ENCODE measurements at places on chromosomes 12 and 14.

- DNase-seq: no peak
Measured at GRCh38 chr14:74579447-74580274, 32.4 kb downstream of the LTBP2 start.

- DNase-seq: no peak
Measured at GRCh38 chr12:65916991-65917695, 92.9 kb downstream of the HMGA2 start.

DNA sequence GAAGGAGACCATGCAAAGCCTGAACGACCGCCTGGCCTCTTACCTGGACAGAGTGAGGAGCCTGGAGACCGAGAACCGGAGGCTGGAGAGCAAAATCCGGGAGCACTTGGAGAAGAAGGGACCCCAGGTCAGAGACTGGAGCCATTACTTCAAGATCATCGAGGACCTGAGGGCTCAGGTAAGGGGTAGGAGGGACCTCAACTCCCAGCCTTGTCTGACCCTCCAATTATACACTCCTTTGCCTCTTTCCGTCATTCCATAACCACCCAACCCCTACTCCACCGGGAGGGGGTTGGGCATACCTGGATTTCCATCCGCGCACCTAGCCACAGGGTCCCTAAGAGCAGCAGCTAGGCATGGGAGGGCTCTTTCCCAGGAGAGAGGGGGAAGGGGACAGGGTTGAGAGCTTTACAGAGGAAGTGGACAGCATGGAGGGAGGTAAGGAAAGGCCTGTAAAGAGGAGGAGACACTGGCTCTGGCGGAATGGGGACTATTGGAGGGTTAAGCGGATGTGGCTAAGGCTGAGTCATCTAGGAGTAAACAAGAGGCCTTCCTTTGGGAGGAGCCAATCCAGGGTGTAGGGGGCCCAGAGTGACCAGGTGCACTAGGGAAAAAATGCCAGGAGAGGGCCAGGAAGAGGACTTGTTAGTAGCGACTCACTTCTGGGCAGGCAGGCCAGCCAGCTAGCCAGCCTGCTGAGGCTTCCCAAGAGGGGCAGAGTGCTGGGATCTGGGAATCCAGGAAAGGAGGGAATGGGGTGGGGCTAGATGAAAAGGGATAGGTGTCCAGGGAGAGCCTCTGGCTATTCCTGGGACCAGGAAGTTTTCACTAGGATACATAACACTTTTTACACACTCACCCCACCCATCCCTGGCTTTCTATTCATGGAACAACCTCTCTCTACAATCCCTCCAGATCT is 754 bp downstream of the KRT18 start:
- no peak for DNase-seq

DNA sequence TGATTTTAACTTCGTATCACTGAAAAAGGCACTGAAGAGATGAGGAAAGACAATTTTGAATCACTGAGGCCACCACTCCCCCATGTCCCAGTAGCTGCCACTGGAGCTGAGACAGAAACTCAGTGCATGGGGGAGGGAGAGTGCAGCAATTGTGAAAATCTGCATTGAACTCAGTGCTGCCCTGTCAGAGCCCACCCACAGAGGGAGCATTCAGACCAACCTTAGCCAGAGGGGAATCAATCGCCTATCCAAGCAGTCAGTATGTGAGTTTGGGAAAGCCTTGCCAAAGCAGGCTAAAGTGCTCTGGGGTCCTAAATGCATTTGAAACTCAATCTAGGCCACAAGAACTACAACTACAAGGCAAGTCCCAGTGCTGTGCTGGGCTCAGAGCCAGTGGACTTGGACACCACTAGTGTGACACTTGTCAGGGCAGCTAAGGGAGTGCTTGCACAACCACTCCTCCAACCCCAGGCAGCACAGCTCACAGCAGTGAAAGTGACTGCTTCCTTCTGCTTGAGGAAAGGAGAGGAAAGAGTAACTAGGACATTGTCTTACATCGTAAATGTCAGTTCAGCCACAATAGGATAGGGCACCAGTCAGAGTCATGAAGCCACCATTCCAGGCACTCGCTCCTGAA is 13.3 kb downstream of the RNASE3 start:
- DNase-seq: no peak

GRCh38 chr14:23887536-23887935 is 66.0 kb upstream of the DHRS4 start:
- DNase-seq: no peak

GRCh38 chr12:53961025-53961761 is 6.5 kb downstream of the HOXC12 start:
- no peak for DNase-seq

GRCh38 chr14:100901391-100902183 is 1.9 kb downstream of the RTL1 start:
- no peak for DNase-seq

DNA sequence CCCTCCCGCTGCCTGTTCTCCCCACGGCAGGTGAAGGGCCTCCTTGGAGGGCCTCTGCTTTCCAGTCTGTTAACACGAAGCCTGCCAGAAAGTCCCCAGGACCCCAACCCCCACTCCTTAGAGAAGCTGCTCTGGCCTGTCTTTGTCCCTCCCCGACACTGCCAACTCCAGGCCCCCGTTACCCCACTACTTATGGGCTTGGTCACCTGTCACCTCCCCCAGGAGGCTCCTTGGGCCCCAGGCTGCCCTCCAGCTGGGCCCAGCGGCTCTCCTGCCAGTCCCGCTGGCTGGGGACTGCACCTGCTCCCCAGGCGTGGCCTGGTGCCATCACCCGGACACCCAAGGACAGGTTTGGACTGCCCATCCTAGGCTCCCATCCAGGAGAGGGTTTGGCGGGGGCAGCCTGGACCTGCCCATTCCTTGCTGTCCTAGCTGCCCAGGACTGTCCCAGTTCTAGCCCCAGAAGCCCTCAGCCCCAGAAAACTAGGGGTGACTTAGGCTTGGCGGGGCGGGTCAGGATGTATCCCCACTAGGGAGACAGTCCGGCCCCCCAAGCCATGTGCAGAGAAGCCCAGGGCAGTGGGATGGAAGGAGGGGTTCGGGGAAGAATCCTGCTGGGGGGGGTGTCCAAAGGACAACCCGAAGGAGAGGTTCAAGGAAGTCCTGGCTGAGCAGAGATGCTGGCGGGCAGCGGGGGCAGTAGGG is 155.7 kb upstream of the C14orf180 start:
- no peak for DNase-seq

GRCh38 chr14:99478128-99478527 is 2.5 kb downstream of the SETD3 start:
- no peak for DNase-seq

- no peak for DNase-seq
Measured at GRCh38 chr14:65637780-65638179, 225.2 kb downstream of the FUT8 start.

- DNase-seq: no peak
Measured at GRCh38 chr12:101859664-101860607, 17.4 kb upstream of the DRAM1 start.

- no peak for DNase-seq
Measured at GRCh38 chr12:123520567-123521474, 12.7 kb downstream of the RILPL1 start.

DNA sequence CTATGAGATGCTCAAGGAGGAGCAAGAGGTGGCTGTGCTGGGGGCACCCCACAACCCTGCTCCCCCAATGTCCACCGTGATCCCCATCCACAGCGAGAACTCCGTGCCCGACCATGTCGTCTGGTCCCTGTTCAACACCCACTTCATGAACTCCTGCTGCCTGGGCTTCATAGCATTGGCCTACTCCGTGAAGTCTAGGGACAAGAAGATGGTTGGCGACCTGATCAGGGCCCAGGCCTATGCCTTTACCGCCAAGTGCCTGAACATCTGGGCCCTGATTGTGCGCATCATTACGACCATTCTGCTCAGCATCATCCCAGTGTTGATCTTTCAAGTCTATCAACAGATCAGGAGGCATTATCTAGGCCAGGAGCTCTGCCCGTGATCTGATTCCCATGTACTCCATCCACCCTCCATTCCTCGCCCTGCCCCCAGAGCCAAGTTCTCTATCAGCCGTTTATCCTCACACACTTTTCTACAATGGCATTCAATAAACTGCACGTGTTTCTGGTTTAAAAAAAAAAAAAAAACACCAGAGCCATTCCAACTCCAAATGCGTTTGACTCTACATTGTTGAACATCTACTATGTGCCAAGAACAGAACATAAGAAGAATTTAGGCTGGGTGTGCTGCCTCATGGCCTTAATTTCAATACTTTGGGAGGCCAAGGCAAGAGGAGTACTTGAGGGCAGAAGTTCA is 17.5 kb downstream of the ATXN2 start:
- no peak for DNase-seq

DNA sequence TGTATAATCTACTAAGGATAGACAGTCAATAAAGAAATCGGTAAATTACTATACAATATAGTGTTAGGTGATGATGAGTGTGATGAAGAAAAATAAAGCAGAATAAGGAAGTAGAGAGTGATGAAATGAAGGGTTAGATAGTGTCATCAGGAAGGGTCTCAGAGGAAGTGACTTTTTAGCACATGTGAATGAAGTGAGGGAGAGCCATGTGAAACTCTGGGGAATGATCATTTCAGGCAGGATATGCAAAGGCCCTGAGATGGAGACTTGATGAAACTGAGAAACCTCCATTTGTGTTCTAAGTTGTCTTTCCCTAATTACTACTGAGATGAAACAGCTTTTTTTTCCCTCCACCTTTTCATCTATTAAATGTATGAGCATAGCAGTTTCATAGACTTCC is 19.4 kb upstream of the GNPTAB start:
- DNase-seq: no peak

- peak; percentile 7 for DNase-seq
Measured at GRCh38 chr12:13362260-13362841, 165.8 kb downstream of the EMP1 start.

DNA sequence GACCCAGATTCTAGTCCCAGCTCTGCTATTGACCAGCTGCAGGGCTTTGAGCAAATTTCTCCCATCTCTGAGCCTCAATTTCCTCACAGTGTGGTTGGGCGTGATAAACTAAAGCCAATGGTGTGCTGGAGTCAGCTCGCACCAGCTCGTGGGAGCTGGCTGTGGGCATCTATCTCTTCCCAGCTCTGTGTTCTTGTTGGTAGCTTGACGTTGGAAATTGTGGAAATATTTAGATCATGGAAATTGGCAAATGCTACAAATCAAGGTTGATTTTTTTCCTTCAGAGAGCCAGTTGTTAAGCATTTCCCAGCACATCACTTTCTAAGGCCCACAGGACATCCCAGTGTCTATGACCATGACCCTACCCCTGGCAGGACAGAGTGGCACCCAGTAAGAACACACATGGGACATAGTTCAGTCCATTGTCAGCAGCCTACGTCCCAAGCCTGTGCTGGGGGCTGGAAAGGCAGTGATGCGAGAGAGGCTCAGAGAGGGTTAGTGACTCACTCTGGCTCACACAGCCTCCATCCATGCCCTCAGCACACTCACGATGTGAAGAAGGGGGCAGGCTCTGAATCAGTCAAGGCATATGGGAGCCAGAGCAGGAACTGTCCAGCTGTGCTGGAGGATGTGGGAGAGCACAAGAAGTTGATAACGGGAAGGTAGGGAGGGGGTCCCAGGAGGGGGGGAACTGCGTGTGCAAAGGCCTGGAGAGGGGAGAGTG is 77.6 kb downstream of the LGMN start:
- DNase-seq: no peak

GRCh38 chr12:114668151-114668885 is 15.7 kb downstream of the TBX3 start:
- no peak for DNase-seq

- DNase-seq: no peak
Measured at GRCh38 chr12:88406905-88407304, 173.4 kb downstream of the KITLG start.

DNA sequence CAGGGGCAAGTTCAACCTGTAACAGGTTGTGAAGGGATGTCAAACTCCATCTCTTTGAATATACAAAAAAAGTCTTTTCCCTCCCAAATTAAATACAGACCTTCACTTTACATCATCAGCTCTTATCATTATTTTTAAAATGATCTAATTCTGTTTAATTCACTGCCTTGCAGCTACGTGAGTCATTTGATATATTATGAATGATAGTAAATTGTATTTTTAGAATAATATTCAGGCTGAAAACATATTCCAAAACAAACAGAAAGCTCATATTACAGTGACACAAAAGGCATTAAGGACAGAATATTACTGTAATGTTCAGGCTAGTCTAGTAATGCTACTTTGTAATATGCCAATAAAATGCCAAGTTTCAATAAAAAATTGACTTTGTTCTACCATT is 53.3 kb downstream of the BCAT1 start:
- no peak for DNase-seq

GRCh38 chr12:77045183-77045582 is 20.2 kb downstream of the E2F7 start:
- DNase-seq: no peak

GRCh38 chr12:26032719-26033241 is 74.3 kb downstream of the RASSF8 start:
- no peak for DNase-seq

- DNase-seq: no peak
Measured at GRCh38 chr14:24145219-24145618, 1.2 kb downstream of the PSME2 start.

- no peak for DNase-seq
Measured at GRCh38 chr12:61220337-61220736, 1039.9 kb upstream of the USP15 start.

- DNase-seq: no peak
Measured at GRCh38 chr12:89946518-89947135, 238.0 kb upstream of the ATP2B1 start.

GRCh38 chr14:56862836-56863235 is 52.6 kb upstream of the OTX2 start:
- no peak for DNase-seq

Measured in stimulated activated CD4-positive, alpha-beta T cell treated with anti-CD3 and anti-CD28 coated beads, TNF-alpha, amount 100 ng/mL, for 1 hour (primary cell).